HS-27A (cell line): ENCODE measurements at places on chromosomes 5 and 9.
A peak's percentile ranks its signal among the peaks of the same experiment; 100 is the strongest.

GRCh38 chr5:140253985-140254384 is 48.9 kb downstream of the PFDN1 start:
- DNase-seq, result no peak

GRCh38 chr5:179765400-179765799 is 28.4 kb upstream of the LTC4S start:
- peak; percentile 36 for DNase-seq

GRCh38 chr9:19049917-19050636 is 850 bp downstream of the RRAGA start:
- DNase-seq, result peak; percentile 3

DNA sequence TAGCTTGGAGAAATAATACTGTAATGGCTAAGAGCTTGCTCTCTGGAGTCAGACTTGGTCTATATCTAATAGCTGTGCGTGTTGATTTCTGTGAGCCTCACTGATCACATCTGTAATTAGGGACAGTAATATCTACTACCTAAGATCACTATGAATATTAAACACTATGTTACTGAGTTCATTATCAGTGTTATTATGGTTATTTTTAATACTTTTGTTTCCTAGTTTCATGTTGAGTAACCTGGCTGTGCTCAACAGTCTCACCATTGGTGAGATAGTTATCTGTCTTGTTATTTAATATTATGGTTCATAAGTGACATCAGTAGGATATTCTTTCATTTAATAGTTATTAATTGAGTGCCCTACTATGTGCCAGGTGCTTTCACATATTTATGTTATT is 22.4 kb upstream of the CAVIN4 start:
- DNase-seq, result no peak

DNA sequence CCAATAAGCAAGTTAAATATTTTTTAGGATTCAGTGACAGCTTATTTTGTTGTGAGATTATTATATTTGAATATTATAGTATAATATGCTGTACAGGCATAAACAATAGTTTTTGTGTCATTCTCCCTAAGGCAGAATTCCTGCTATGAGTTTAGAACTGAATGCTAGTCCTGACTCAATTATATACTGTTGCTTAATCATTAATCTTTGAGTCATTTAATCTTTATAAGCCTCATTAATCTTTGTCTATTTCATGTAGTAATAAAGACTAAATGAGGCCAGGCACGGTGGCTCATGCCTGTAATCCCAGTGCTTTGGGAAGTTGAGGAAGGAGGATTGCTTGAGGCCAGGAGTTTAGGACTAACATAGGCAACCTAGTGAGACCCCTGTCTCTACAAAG is 3.6 kb upstream of the DCP2 start:
- DNase-seq, result no peak

- DNase-seq, result no peak
These were observed 165.7 kb upstream of the SMC2 start for GRCh38 chr9:103928442-103928841.

GRCh38 chr5:152462021-152462721 is 57.1 kb upstream of the NMUR2 start:
- no peak for DNase-seq

DNA sequence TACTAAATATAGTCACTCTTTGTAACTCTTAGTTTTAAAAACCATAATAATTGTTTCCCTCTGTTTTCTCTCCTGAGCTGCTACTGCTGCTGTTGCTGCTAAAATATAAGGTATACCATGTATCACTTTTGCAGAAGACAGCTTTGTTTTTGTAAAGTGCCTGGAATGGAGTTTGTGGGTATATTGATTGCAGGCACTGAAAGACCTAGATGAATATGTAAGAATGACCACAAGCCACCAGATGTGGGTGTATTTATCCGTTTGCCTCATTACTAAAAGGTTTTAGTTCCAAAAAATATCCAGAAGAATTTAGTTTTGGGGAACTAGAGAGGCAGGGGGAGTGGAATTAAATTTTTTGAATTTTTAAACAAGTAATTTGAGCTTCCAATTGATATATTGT is 151.1 kb upstream of the CDKN2B start:
- DNase-seq, result no peak

- DNase-seq, result no peak
These were observed 500.1 kb upstream of the SGCD start for GRCh38 chr5:155826611-155827507.

- no peak for DNase-seq
These were observed 52.2 kb downstream of the IRX2 start for GRCh38 chr5:2699231-2699630.

- DNase-seq, result no peak
These were observed 65.2 kb downstream of the USP20 start for GRCh38 chr9:129900263-129901027.

DNA sequence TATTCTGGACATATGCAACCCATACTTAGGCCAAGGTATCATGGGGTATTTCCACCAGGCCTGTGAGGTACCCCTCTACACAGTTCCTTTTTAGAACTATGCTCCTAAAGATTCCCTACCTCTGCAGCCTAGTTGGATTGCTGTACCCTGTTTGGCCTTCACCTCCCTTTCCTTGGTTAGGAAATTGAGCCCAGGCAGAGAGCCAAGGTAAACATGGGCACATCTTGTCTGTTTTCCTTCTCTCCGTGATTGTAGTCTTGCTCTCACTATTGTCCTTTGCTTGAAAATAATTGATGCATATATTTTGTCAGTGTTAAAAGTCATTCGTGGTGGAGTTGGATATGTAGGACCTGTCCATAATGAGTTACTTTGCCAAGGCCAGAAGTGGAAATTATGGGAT is 26.7 kb downstream of the BDP1 start:
- no peak for DNase-seq

GRCh38 chr9:109604131-109604530 is 106.0 kb upstream of the PTPN3 start:
- no peak for DNase-seq

DNA sequence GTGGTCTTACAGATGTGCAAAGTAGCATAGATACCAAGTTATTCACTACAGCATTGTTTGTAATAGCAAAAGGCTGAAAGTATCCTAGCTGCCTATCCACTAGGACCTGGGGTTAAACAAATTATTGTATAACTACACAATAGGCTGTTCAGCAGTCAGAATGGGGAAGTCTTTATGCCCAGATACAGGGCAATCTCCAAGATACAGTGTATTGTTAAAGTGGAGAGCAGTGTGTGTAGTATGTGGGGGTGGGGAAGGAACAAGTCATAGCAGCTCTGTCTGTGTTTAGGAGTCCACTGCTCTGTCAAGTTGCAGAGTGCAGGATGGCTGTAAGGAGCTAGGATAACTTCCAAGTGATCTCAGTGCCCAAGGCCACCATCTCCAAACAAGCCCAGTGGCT is 5.5 kb downstream of the PCYOX1L start:
- DNase-seq, result no peak

DNA sequence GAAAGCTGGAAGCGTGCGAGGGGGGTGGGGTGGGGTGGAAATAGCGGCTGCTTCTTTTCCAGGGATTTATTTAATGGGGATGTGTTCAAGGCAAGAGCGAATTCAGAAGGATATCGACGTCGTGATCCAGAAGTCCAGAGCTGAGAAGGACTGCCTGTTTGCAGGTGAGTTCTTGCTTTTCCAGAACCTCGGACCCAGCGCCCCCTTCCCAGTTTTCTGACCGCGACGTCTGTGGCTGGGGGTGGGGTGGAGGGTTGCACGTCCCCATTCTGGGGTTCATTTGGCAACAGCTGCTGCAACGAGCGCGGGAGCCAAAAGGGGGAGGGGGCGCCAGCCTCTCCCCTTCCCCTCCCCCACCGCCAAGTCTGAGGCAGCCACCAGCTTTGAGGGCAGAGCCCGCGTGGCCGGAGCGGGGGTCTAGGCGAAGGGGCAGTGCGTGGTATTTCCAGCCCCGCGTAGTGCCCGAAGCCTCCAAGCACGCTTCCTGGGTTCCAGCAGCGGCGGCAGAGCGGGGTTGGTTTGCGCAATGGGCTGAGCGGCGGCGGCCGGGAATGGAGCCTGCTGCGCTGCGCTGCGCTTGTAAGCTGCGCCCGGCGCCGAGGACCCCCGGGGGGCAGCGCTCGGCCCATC is 701 bp downstream of the PARP8 start:
- no peak for DNase-seq
